ENCODE measurements at places on chromosomes 7 and 10. TPM values are rescaled to one million over a fixed set of nuclear protein-coding genes. Genes with fewer than 3 reads are reported as not detected.

DNA sequence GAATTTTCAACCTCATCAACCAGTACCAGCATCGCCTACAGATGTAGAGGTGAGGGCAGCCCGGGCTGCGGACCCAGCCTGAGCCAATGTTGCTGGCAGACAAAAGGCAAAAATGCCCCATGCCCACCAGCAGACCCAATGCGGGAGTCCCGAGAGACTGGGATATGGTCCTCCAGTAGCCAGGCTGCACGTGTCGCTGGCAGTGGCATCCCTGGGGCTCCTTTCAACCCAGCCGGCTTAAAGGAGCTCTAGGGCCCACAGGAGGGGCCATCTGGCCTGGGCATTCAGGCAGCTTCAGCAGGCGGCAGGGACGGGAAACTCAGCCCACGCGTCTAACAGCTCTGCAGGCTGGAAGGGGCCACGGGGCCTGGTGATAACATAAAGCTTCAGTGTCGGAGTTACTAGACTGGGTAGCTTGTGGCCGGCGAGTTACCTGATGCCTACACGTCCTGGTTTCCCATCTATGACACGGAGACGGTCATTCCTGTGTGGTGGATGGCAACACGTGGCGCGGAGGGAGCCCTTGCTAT is 70.7 kb downstream of the PROSER2 start:
- H3K27me3 ChIP-seq = no peaks in the 10 kb centered on the region
- H3K4me1 ChIP-seq = no peaks in the 10 kb centered on the region
- H3K27ac ChIP-seq = no peak overlapping the region
- H3K4me3 ChIP-seq = no peak overlapping the region
- H3K36me3 ChIP-seq = no peaks in the 10 kb centered on the region

DNA sequence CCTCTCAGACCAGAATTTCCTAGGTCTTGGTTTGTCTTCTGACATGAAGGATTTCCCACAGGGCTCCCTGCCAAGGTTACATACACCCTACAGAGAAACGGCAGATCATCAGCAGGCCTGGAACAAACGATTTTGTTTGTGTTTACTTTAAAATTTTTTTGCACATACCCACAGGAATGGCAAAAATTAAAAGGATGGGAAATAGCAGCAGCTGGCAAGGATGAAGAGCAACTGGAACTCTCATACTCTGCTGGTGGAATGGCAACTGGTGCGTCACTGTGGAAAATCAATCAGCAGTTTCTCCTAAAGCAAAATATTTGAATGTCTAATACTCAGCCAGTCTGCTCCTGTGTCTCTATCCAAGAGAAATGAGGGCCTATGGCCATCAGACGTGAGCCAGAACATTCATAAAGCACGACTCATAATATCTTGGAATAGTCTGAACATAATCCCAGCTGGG is 6.5 kb downstream of the BAIAP2L1 start:
- H3K4me1 ChIP-seq = no peaks in the 10 kb centered on the region
- H3K4me3 ChIP-seq = no peak overlapping the region
- peak overlapping the region; percentile 3 for H3K27ac ChIP-seq
- DNase-seq = no peak

DNA sequence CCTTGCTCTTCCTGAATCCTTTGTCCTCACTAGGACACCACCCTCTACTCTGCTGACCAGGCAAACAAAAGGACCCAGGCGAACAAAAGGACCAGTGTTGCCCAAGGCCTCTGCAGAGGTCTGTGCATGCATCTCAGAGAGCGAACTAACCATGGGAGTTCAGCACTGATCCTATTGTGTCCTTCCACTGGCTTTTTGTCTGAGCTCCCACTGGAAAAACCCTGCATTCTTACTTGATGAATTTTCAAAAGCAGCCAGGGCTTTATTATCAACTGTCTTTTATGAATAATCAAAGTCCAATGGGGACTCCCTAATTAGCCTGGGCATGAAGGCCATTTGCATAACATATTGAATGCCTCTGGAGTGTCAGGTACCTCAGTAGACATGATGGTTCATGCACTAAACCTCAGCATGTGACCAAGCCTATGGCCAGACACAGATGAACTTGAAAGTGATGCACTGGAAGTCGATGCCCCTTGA is 140.6 kb downstream of the KCNMA1 start:
- no peak overlapping the region for H3K4me3 ChIP-seq
- no peaks in the 10 kb centered on the region for H3K27me3 ChIP-seq
- H3K36me3 ChIP-seq = no peaks in the 10 kb centered on the region
- no peak overlapping the region for H3K27ac ChIP-seq
- H3K4me1 ChIP-seq = no peaks in the 10 kb centered on the region

GRCh38 chr10:71487726-71488125 is 91.0 kb downstream of the CDH23 start:
- H3K36me3 ChIP-seq = no peaks in the 10 kb centered on the region
- H3K27me3 ChIP-seq = no peaks in the 10 kb centered on the region
- no peaks in the 10 kb centered on the region for H3K4me1 ChIP-seq

- H3K27ac ChIP-seq = peak overlapping the region; percentile 81
- H3K36me3 ChIP-seq = no peaks in the 10 kb centered on the region
- H3K4me3 ChIP-seq = peak overlapping the region; percentile 44
- H3K4me1 ChIP-seq = peaks cover 5% of the 10 kb centered on the region
- no peak for DNase-seq
- H3K27me3 ChIP-seq = peaks cover 24% of the 10 kb centered on the region
Measured at GRCh38 chr10:79905322-79906314, 43.3 kb downstream of the SFTPD start.

DNA sequence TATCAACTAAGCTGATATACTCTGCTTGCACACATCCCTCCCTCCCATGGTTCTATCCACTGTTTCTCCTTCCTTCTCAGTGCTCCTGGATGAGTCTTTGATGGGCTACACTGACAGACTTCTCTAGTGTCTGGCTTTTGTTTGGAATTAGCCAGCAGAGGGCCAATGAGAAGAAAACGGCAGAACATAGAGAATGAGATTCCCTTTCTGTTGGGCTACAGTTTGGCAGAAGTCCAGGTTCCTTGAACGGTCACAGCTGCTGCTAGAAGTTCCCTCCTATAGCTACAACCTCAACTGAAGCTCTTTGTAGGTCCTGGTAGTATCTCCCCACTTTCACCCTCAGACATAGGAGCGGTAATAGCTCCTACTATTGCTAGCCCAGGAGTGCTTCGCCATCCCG is 251.1 kb upstream of the LRRN3 start:
- H3K4me1 ChIP-seq = no peaks in the 10 kb centered on the region
- H3K36me3 ChIP-seq = no peaks in the 10 kb centered on the region
- peak; percentile 47 for DNase-seq

DNA sequence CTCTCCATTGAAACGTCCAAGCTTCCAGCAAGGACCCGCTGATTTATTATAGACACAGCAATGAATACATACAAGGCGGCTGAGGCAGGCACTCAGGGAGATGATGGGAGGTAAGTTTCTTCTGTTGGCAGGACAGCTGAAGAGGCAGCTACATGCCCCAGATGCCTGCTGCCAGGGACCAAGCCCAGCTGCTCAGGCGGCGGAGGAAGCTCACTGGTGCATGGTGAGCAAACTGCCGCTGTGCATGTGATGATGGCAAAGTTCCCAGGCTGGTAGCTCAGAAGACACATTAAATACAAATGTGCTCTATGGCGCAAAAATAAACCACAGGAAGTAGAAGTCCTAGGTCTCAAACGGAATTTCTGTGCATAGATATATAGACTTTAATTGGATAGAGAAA is 2.3 kb downstream of the DNTT start:
- peaks cover 8% of the 10 kb centered on the region for H3K4me1 ChIP-seq
- no peaks in the 10 kb centered on the region for H3K36me3 ChIP-seq
- H3K27ac ChIP-seq = no peak overlapping the region
- no peak overlapping the region for H3K4me3 ChIP-seq
- no peaks in the 10 kb centered on the region for H3K27me3 ChIP-seq
- no peak for DNase-seq

DNA sequence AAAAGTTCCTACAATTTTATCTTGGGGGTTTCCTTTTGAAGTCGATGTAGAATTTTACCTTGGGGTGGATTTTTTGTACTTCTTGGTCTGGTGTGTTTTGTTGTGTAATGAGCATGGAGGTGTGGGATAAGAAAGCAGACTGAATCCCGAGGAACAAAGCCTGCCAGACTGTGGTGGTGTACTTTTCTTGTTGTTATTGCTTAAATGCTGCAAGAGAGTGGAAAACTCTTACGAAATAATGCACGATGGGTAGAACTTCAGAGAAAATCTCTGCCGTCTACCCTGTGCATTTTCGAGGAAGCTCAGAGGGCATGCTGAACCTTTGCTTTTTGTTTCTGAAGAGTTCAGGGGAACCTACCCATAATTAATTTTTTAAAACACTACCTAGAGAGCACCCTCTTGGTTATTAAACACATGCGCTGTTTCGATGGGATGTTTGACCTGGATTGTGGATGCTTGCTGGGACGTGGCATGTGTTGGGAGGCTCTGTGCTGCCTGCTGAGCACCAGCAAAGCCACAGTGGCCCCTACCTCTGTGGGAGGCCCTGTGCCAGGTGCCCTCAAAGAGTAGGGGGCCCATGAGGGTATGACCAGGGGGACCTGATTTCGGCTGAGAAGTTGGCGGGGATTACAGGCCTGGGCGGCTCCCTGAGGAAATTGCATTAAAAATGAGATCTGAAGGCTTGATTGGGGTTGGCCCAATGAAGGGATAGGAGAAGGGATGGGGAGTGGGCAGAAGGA is 94.1 kb downstream of the TCF7L2 start:
- no peaks in the 10 kb centered on the region for H3K27me3 ChIP-seq
- H3K4me3 ChIP-seq = no peak overlapping the region
- H3K36me3 ChIP-seq = no peaks in the 10 kb centered on the region
- no peak for DNase-seq
- no peak overlapping the region for H3K27ac ChIP-seq
- H3K4me1 ChIP-seq = peaks cover 20% of the 10 kb centered on the region

- H3K36me3 ChIP-seq = no peaks in the 10 kb centered on the region
- no peaks in the 10 kb centered on the region for H3K4me1 ChIP-seq
- H3K27ac ChIP-seq = no peak overlapping the region
Measured at GRCh38 chr10:49290607-49291006, 8.4 kb upstream of the C10orf71 start.

DNA sequence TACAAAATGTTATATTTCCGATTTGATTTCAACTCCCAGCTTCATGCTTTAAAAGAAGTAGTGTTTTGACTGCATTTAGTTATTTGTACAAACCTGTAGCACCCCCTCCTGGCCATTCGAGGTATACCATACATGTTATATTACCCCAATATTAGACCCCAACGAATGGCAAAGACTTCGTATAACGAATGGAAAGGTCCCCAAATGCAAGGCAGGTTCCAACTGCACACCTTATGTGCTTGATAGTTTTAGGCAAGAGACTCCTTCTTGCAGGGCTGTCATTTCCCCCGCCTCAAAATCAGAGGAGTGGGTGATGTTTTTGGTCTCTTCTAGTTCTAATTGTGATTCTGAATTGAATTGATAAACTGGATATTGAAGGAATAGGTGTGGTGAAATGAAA is 101.1 kb upstream of the TARP start:
- no peak for DNase-seq
- H3K4me3 ChIP-seq = no peak overlapping the region
- no peaks in the 10 kb centered on the region for H3K27me3 ChIP-seq
- H3K4me1 ChIP-seq = peaks cover 9% of the 10 kb centered on the region
- H3K36me3 ChIP-seq = no peaks in the 10 kb centered on the region

Gene CPA2
- not detected for total RNA-seq

GRCh38 chr7:50476953-50477625 is 26.9 kb upstream of the FIGNL1 start:
- H3K27ac ChIP-seq = no peak overlapping the region
- no peaks in the 10 kb centered on the region for H3K27me3 ChIP-seq
- no peak for DNase-seq
- no peak overlapping the region for H3K4me3 ChIP-seq
- no peaks in the 10 kb centered on the region for H3K4me1 ChIP-seq

GRCh38 chr10:114471906-114472876 is 67.9 kb upstream of the AFAP1L2 start:
- H3K4me3 ChIP-seq = no peak overlapping the region
- H3K27ac ChIP-seq = no peak overlapping the region
- no peaks in the 10 kb centered on the region for H3K4me1 ChIP-seq
- no peaks in the 10 kb centered on the region for H3K27me3 ChIP-seq
- H3K36me3 ChIP-seq = no peaks in the 10 kb centered on the region

GRCh38 chr7:79398138-79398749 is 55.2 kb downstream of the MAGI2 start:
- H3K4me1 ChIP-seq = no peaks in the 10 kb centered on the region
- no peak for DNase-seq
- no peaks in the 10 kb centered on the region for H3K36me3 ChIP-seq
- H3K27me3 ChIP-seq = no peaks in the 10 kb centered on the region
- no peak overlapping the region for H3K4me3 ChIP-seq
- no peak overlapping the region for H3K27ac ChIP-seq

- peaks cover 27% of the 10 kb centered on the region for H3K27me3 ChIP-seq
- no peak overlapping the region for H3K27ac ChIP-seq
- H3K4me3 ChIP-seq = no peak overlapping the region
- H3K36me3 ChIP-seq = no peaks in the 10 kb centered on the region
Measured at GRCh38 chr10:6667679-6668270, 87.7 kb upstream of the PRKCQ start.

DNA sequence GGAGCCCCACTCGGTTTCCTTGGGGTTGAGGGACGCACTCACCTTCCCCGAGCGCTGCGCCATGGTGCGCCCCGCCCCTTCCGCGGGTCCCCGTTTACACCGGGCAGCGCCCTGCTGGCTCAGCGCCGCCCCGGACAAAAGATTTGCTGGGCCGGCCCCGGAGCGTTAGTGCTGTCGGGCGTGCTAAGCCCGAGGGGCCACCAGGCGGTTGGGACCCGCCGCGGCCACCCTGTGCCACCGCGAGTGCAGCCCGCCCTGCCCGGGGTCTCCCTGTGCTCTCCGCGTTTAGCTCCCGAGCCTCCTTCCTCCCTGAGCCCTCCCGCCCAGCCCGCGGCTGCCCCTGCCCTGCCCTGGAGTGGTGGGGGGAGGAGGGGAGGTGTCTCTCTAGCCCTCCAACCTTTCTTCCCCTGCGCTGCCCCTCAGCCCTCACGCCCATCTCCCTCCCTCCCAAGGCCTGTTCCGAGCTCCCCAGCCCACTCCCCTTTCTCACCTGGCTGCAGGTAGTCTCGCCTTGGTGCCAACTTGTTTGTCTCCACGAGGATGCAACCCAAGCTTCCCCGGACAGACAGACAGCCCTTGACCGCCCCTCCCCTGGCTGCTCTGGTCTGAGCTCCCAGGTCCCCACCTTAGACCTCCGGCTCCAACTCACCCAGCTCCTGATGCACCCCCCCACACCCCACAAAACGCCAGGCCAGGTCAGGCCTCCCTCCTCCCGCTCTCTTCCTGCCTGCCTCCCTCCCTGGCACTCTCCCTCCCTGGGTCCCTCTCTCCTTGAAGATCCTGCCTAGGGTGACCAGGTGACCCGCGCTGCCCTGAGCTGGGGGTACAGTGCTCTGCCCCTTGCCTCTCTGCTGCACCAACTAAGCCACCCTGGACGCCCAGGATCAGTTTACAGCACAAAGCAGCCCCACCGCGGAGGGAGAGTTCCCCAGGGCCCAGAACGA is at the start of gene CRYGN:
Gene CRYGN (minus strand): TSS at position 287 of the 944 bp plus-strand sequence. CDS start 224 bp downstream, at position 63.
- peaks cover 39% of the 10 kb centered on the region for H3K27me3 ChIP-seq
- H3K36me3 ChIP-seq = no peaks in the 10 kb centered on the region
- peaks cover 12% of the 10 kb centered on the region for H3K4me1 ChIP-seq
- DNase-seq = no peak

- H3K27me3 ChIP-seq = no peaks in the 10 kb centered on the region
- no peak overlapping the region for H3K27ac ChIP-seq
- H3K36me3 ChIP-seq = no peaks in the 10 kb centered on the region
Measured at GRCh38 chr10:88892222-88892967, 12.3 kb downstream of the STAMBPL1 start.

All from left lung (tissue), 14 donors.